ENCODE measurements at places on chromosomes 2 and 18.

DNA sequence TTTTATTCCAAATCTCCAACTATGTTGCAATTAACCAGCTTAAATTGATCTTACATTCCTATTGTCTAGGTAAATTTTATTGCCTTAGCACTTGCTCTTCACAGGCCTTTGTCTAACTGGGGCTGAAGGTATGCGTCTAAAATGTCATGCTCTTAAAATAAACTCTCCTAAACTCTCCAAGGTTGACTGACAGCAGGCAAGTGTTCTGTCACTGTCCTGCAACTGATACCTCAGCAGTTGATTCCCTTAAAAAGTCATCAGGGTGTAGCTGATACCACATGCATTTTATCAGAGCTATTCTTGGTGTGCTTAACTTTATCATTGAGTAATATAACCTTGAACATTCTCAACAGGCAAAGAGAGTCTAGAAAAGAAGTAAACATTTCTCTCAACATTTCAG lies 680 bp downstream of the TTN start:
- no peak for DNase-seq

DNA sequence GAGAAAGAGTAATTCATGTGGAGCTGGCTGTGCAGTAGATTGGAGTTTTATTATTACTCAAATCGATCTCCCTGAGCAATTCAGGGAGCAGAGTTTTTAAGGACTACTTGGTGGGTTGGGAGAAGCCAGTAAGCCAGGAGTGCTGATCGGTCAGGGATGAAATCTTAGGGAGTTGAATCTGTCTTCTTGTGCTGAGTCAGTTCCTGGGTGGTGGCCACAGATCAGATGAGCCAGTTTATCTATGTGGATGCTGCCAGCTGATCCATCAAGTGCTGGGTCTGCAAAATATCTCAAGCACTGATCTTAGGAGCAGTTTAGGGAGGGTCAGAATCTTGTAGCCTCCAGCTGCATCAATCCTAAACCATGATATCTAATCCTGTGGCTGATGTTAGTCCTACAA lies 17.0 kb upstream of the UGT1A8 start:
- no peak for DNase-seq

GRCh38 chr18:41458376-41458775 lies 496.7 kb upstream of the PIK3C3 start:
- peak; percentile 26 for DNase-seq

DNA sequence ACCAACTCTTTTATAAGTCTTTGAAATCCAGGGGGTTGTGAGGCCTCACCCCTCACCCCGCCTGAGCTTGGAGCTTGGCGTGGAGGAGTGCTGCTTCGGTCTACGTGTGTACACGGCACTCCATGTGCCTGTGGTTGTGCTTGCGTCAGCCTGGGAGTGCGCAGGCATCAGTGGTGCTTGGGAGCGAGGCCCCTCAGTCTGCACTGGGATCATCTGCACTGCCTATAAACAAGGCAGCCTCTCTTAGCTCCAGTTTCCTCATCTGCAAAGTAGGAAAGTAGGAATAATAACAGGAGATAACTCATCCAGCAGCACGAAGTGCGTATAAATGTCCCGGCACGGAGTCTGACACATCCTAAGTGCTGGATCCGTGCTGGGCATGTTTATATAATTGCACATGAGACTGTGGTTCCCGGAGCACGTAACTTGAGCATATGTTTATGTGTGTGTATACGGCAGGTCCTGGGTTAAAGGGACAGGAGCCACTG lies 1.2 kb downstream of the GYPC start:
- peak; percentile 40 for DNase-seq

DNA sequence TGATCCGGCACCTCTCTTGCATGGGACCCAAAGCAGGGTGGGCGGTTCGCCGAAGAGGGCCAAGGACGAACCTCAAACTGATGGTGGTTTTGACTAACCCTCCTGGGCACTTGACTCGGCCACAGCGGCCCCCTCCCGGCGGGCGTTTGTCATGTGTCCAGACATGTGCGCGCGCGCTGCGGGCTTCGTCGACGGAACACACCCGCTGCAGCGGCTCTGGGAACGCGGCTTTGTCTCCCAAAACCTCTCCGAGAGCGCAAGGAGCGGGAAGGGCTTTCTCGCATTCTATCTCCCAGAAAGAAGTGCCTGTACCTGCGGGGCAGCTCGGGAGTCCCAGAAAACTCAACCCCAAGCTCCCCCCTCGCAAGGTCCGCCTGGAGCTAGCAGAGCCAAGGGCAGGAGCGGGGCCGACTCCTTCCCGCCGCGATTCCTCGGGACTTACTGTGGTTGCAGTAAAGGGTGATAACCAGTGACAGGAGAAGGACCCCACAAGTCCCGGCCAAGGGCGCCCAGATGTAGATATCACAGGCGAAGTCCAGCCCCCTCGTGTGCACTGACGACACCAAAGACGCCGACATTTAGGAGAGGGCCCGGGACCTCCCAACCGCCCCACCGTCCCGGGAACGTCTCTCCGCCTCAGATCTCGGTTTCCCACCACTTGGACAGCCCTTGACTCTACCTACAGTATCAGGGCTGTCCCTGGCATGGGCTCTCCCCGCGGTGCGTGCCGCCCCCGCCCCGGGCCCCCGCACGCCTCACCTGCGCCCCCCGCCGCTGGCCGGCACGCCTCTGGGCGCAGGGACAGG lies 1.6 kb downstream of the CD8A start:
- DNase-seq, result peak; percentile 80

- no peak for DNase-seq
These were observed 110.6 kb downstream of the ABCA12 start for GRCh38 chr2:215027779-215028178.

DNA sequence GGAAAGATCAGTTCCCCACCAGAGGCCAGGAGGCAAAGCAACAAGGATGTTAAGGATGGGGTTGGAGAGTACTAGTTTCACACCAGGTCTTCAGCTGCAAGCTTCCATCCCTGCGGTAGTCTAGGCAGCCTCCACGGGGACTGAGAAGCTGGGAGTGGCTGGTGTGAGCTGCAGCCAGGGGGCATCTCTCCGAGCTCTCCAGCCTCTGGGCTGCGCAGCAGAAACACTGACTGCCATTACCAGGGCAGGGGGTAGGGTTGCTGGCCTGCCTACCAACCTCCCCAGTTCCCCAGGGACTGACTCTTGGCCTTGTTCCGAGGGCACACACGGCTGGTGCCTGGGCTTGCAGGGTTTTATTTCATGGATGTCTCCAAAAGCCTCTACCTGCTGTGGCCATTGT lies 15.9 kb downstream of the GATA6 start:
- no peak for DNase-seq

GRCh38 chr2:85978883-85979780 lies 90.3 kb upstream of the ST3GAL5 start:
- no peak for DNase-seq

DNA sequence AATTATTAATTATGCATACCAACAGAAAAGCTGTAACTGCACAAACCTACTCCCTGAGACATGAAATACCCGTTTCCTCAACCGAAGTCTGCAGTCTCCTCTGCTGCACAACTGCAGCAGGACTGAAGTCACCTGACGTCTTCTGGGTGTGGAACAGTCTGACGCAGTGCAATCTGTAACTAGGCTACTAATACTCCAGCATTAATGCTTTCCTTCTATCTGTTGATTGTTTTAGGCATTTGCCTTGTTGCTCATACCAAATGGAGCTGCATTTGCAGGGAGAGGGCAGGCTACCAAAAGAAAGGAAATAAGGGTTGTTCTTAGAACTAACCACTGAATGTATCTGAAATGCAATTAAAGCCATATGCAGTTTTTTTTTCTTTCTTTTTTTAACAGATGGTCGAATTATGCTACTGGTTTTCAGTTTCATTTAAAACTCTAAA lies 40.1 kb downstream of the RTN4 start:
- DNase-seq, result peak; percentile 34

GRCh38 chr2:222731201-222731621 lies 59.8 kb downstream of the MOGAT1 start:
- DNase-seq, result no peak
